Esophagus muscularis mucosa (tissue), 4 donors: ENCODE measurements at places on chromosomes 5 and 9. TPM values are rescaled to one million over a fixed set of nuclear protein-coding genes. Genes with fewer than 3 reads are reported as not detected.
A peak's percentile ranks its signal among the peaks of the same experiment; 100 is the strongest.

PCDHGA1 gene
- total RNA-seq: 0.69 TPM

ZNF474 gene
- total RNA-seq: 0.33 TPM

DNA sequence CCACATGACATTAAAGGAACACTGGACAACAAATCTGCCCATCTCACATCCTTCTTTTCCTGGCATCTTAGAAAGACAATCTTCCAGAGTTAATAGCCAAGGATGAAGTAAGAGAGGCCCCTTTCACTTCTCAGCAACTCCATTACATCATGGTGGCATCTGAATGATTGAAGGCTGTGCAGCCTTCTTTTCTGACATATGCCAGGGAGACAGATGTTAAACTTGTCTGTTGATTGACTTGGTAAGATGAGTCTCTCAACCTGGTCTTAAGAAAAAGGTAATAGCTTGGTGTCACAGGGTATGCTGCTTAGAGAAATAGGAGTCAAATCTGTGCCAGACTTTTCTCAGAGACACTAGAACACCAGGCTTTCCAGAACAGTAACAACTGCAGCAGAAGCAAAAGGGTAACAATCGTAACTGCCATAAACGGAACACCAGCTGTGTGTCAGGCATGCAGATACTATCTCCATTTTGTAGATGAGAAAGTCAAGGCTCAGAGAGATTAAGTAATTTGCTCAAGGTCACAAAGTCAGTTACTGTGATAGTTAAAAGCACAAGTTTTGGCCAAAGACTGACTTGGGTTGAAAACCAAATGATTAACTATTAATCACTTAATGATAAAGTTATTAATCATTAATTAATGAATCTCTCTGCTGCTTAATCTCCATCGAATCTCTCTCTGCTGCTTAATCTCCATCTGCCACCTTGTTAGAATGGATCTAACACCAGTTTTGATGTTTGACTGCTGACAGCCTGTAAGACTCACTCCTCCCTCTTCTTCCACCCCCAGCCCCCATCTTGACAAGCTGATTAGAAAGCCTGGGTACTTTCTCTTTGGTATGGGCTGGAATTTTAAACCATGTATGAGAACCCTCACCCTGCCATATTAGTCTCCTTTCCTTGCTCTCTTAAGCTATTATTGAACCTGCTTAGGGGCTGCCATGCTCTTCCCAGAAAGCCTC lies 353.5 kb downstream of the ENC1 start:
- no peaks in the 10 kb centered on the region for H3K4me1 ChIP-seq
- H3K36me3 ChIP-seq: no peaks in the 10 kb centered on the region
- peak overlapping the region; percentile 51 for H3K27ac ChIP-seq
- H3K27me3 ChIP-seq: no peaks in the 10 kb centered on the region
- no peak overlapping the region for H3K4me3 ChIP-seq
- peak; percentile 47 for DNase-seq

BTNL8 gene
- total RNA-seq: not detected

ADAMTS13 gene
- total RNA-seq: 1.3 TPM

- no peak overlapping the region for H3K4me3 ChIP-seq
- DNase-seq: no peak
- H3K27me3 ChIP-seq: no peaks in the 10 kb centered on the region
- peaks cover 3% of the 10 kb centered on the region for H3K4me1 ChIP-seq
- no peak overlapping the region for H3K27ac ChIP-seq
These were observed 69.7 kb upstream of the TNPO1 start for GRCh38 chr5:72746736-72747135.

- H3K4me1 ChIP-seq: no peaks in the 10 kb centered on the region
- H3K27ac ChIP-seq: no peak overlapping the region
- H3K36me3 ChIP-seq: peaks cover 52% of the 10 kb centered on the region
- no peak for DNase-seq
- no peak overlapping the region for H3K4me3 ChIP-seq
These were observed 15.7 kb downstream of the NUP155 start for GRCh38 chr5:37355161-37355560.

DNA sequence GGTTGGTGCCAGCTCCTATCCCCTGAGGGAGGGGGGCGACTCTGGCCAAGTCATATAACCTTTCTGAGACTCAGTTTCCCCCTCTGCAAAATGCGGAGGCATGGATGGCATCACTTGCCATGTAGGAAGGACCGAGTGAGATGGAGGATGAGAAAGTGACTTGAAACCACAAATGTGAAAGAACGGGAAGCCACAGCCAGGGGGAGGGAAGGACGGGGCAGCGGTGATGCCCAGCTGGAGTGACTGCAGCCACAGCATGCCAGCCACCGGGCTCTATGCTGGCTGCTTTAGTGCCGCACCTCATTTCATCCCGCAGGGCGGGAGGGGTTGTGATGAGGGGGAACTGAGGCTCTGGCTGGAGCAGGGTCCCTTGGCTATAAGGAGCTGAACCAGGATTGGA lies 74.5 kb downstream of the HMCN2 start:
- H3K27ac ChIP-seq: no peak overlapping the region
- no peaks in the 10 kb centered on the region for H3K36me3 ChIP-seq
- DNase-seq: no peak

GRCh38 chr5:110514030-110514429 lies 212.4 kb downstream of the TMEM232 start:
- H3K36me3 ChIP-seq: no peaks in the 10 kb centered on the region
- H3K27ac ChIP-seq: no peak overlapping the region
- H3K4me1 ChIP-seq: no peaks in the 10 kb centered on the region
- no peaks in the 10 kb centered on the region for H3K27me3 ChIP-seq
- H3K4me3 ChIP-seq: no peak overlapping the region

ARL14EPL gene
- not detected for total RNA-seq

- peak overlapping the region; percentile 66 for H3K27ac ChIP-seq
- H3K36me3 ChIP-seq: no peaks in the 10 kb centered on the region
- H3K4me1 ChIP-seq: peaks cover 16% of the 10 kb centered on the region
- no peaks in the 10 kb centered on the region for H3K27me3 ChIP-seq
- H3K4me3 ChIP-seq: no peak overlapping the region
These were observed 423.6 kb downstream of the IRX1 start for GRCh38 chr5:4019009-4019769.

GRCh38 chr5:111734013-111734412 lies 23.0 kb downstream of the NREP start:
- H3K27ac ChIP-seq: no peak overlapping the region
- H3K4me1 ChIP-seq: peaks cover 53% of the 10 kb centered on the region
- no peaks in the 10 kb centered on the region for H3K27me3 ChIP-seq

GRCh38 chr5:126419102-126419501 lies 4.1 kb upstream of the GRAMD2B start:
- no peak overlapping the region for H3K4me3 ChIP-seq
- H3K27me3 ChIP-seq: no peaks in the 10 kb centered on the region
- H3K27ac ChIP-seq: no peak overlapping the region
- H3K36me3 ChIP-seq: no peaks in the 10 kb centered on the region
- no peak for DNase-seq

DNA sequence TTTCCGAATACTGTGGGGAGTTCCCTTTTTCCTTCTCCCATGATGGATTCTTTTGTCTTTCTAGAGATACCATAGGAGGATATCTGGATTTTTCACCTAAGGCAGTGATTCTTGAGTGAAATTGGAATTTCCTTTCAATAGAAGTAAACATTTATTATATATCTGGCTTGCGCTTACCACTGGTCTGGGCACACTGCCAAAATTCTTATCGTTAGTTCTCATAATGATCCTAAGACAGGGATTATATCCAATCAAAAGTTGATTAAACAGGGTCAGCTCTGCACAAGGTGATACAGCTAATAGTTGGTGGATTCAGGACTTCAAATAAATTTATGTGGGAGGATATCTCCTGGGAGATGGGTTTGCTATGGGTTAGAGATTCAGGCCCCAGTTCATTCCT lies 9.6 kb downstream of the TLE4 start:
- no peaks in the 10 kb centered on the region for H3K27me3 ChIP-seq
- no peak overlapping the region for H3K4me3 ChIP-seq
- H3K4me1 ChIP-seq: peaks cover 22% of the 10 kb centered on the region
- H3K36me3 ChIP-seq: no peaks in the 10 kb centered on the region
- no peak for DNase-seq

GRCh38 chr9:131754846-131755245 lies 15.0 kb upstream of the RAPGEF1 start:
- no peak overlapping the region for H3K27ac ChIP-seq
- no peak for DNase-seq
- H3K36me3 ChIP-seq: no peaks in the 10 kb centered on the region

PDGFRB gene
- total RNA-seq: 183 TPM

GRCh38 chr5:83475935-83476814 lies 4.6 kb downstream of the VCAN start:
- peaks cover 41% of the 10 kb centered on the region for H3K4me1 ChIP-seq
- DNase-seq: no peak
- H3K27me3 ChIP-seq: no peaks in the 10 kb centered on the region
- no peak overlapping the region for H3K27ac ChIP-seq
- H3K36me3 ChIP-seq: no peaks in the 10 kb centered on the region

GRCh38 chr9:92254381-92255337 lies 38.8 kb downstream of the IARS1 start:
- H3K27me3 ChIP-seq: no peaks in the 10 kb centered on the region
- H3K4me1 ChIP-seq: no peaks in the 10 kb centered on the region
- H3K4me3 ChIP-seq: no peak overlapping the region
- H3K36me3 ChIP-seq: peaks cover 100% of the 10 kb centered on the region

- no peaks in the 10 kb centered on the region for H3K27me3 ChIP-seq
- no peaks in the 10 kb centered on the region for H3K4me1 ChIP-seq
- DNase-seq: no peak
- H3K36me3 ChIP-seq: no peaks in the 10 kb centered on the region
- no peak overlapping the region for H3K4me3 ChIP-seq
- no peak overlapping the region for H3K27ac ChIP-seq
These were observed 421.1 kb upstream of the FTMT start for GRCh38 chr5:121430538-121430937.

- no peak for DNase-seq
- no peaks in the 10 kb centered on the region for H3K36me3 ChIP-seq
- peaks cover 85% of the 10 kb centered on the region for H3K4me1 ChIP-seq
- H3K4me3 ChIP-seq: peak within 1 kb of the TSS; percentile 47
- no peak within 1 kb of the TSS for H3K27ac ChIP-seq
- H3K27me3 ChIP-seq: peaks cover 97% of the 10 kb centered on the region
These were observed at the start of gene IRX4 for GRCh38 chr5:1882337-1883119. Gene IRX4 (minus strand): TSS chr5:1882925. CDS start chr5:1882647, 278 bp downstream.

DNA sequence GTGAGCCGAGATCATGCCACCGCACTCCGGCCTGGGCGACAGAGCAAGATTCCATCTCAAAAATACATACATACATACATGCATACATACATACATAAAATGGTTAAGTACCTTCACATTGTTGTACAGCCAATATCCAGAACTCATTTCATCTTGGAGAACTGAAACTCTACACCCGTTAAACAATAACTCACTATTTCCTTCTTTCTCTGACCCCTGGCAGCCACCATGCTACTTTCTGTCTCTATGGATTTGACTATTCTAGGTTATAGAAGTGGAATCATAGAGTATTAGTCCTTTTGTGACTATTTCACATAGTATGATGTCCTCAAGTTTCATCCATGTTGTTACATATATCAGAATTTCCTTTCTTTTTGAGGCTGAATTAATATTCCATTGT lies 9.6 kb upstream of the KIF27 start:
- H3K36me3 ChIP-seq: no peaks in the 10 kb centered on the region
- H3K4me1 ChIP-seq: peaks cover 14% of the 10 kb centered on the region
- H3K27me3 ChIP-seq: no peaks in the 10 kb centered on the region

DNA sequence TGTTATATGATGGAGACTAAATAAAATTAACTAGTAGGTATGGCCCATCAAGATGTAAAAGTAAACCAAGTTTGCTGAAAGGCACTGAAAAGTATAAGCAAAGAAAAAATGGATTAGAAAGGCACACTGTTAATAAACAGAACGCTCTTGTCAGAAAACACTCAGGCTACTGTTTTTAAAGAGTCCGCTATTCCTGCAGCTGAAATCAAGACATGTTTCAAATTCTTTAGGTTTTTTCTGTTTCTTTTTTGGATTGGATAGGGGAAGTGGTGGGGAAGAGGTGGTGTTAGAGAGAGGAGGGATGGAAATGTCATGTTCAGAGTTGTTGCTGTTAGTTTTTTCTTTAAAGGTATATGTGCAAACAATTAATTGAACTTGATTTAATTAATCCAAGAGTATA lies 17.5 kb downstream of the OSTF1 start:
- peaks cover 24% of the 10 kb centered on the region for H3K4me1 ChIP-seq
- H3K36me3 ChIP-seq: peaks cover 6% of the 10 kb centered on the region
- H3K4me3 ChIP-seq: no peak overlapping the region

GMCL2 gene
- total RNA-seq: not detected

- no peaks in the 10 kb centered on the region for H3K36me3 ChIP-seq
- no peak for DNase-seq
- H3K27me3 ChIP-seq: no peaks in the 10 kb centered on the region
- no peak overlapping the region for H3K4me3 ChIP-seq
These were observed 132.3 kb upstream of the COL5A1 start for GRCh38 chr9:134509281-134509680.

- no peaks in the 10 kb centered on the region for H3K27me3 ChIP-seq
- H3K36me3 ChIP-seq: peaks cover 3% of the 10 kb centered on the region
- H3K27ac ChIP-seq: peak overlapping the region; percentile 63
- H3K4me1 ChIP-seq: peaks cover 41% of the 10 kb centered on the region
- H3K4me3 ChIP-seq: no peak overlapping the region
- no peak for DNase-seq
These were observed 59.2 kb downstream of the TNC start for GRCh38 chr9:115058684-115059315.

GRCh38 chr5:41457094-41457493 lies 53.3 kb downstream of the PLCXD3 start:
- H3K4me1 ChIP-seq: no peaks in the 10 kb centered on the region
- H3K36me3 ChIP-seq: no peaks in the 10 kb centered on the region
- H3K27ac ChIP-seq: no peak overlapping the region
- no peak overlapping the region for H3K4me3 ChIP-seq

DNA sequence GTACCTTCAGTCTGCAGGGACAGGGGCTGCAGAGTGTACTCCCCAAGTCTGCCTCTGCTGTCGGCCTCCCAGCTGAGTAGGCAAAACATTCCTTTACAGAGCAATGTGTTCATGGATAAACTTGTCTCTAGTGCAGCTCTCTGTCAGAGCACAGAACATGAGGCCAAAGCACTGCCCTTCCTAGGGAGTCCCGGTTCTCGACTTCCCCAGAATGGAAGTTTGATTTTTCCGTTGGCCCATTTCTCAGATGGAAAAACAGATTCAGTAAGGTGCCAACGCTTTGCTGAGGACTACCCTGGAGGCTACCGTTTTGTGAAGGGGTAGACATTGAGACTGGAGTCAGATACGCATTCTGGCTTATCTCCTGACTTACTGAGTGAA lies 422 bp upstream of the TRIM32 start:
- H3K4me1 ChIP-seq: peaks cover 48% of the 10 kb centered on the region
- H3K27me3 ChIP-seq: no peaks in the 10 kb centered on the region
- H3K36me3 ChIP-seq: no peaks in the 10 kb centered on the region
